ENCODE measurements at places on chromosomes 1 and 21.

GRCh38 chr1:201696217-201696761, 132.7 kb upstream of the IPO9 start:
- DNase-seq: no peak

- no peak for DNase-seq
These were observed 18.2 kb upstream of the MX1 start for GRCh38 chr21:41407541-41408460.

DNA sequence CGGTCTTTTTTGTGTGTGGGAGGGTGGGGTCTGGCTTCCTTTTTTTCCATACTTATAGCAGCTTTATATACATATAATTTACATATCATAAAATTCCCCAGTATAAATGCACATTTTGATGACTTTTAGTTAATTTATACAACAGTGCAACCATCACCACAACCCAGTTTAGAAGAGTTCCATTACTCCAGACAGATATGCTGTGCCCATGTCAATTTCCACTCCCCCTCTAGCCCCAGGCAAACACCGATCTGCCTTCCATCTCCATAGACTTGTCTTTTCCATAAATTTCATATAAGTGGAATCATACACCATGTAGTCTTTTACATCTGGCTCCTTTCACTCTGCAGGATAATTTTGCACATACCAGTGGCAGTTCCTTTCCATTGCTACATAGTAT, 139.2 kb upstream of the SYT6 start:
- DNase-seq: no peak

DNA sequence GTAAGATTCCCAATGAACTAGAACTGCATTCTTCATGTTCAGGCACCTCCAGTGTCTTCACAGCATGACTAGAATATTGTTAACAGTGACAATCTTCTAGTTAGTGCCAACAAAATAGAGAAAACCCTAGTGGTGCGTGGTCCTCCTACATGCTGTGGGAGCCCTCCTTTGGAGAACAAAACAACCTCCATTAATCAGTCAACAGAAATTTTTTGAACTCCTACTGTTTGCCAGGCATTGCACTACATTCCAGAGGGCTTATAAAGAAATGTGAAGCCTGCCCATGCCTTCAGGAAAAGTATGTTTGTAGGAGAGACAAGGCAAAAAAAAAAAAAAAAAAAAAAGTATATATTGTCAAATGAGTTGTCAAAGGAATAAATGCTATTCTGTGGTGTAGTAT, 252.7 kb downstream of the LRRC40 start:
- no peak for DNase-seq

GRCh38 chr1:10299151-10299550, 88.8 kb downstream of the KIF1B start:
- DNase-seq: no peak

- no peak for DNase-seq
These were observed 607.8 kb upstream of the ADGRL2 start for GRCh38 chr1:81192647-81193642.

- no peak for DNase-seq
These were observed 104.0 kb downstream of the GABPA start for GRCh38 chr21:25838809-25839208.

All from KBM-7 (cell line).